Activated CD4-positive, alpha-beta T cell treated with anti-CD3 and anti-CD28 coated beads, Interleukin-10, Interleukin-2, amounts not matched to agents 100 ng/mL and 50 ng/mL, durations not matched to agents 16 hours and 8 hours (primary cell): ENCODE measurements at places on chromosomes 7 and 10.

DNA sequence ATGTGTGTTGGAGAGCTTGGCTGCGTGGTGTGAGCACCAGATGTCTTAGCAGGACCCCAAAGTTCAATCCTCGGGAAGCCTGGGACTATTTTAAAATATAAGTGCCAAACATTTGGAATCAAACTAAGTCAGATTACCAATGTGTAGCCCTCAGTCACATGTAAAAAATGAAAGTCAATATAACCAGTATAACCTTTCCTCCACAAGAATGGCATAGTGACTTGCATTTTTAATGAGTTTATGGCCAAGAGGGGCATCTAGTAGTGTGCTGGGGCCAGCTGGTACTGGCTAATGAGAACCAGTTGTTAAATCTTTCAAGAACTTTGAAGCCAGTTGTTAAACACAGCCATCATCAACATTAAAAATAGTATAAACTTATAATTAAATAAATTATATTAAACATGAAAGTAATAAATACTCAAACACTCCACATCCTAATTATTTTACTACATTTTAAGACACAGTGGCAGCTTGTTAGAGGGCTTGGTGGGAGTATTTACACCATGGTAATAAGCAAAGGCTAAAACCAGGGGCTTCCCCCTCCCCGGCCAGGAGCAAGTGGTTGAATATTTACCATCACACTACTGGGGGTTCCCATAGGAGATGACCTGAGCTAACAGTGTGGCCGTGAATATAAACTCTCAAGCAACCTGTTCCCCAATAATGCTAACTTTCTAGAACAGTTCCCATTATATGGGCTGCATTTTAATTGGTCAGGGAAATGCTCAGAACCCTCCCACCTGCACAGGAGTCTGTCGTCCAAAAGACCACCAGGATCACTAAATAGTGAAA, 7.9 kb upstream of the FAM170B start:
- DNase-seq: no peak

DNA sequence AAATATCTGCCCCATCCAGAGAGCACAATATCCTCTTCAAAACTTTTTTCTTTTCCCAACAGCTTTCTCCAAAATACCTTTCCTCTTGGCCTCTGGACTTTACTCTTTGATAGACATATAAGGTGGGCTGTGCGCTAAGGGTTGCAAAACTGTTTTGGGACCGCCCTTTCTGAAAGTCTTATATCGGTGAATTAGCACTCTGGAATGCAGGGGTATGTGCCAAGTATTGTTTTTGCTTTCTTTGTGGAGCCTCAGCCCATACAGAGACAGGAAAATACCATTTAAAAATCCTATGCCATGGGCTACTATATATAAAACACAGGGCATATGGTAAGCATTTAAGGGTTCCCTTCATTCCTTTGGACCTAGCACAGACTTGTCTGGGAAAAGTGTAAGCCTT, 37.7 kb downstream of the PPP1R17 start:
- no peak for DNase-seq

DNA sequence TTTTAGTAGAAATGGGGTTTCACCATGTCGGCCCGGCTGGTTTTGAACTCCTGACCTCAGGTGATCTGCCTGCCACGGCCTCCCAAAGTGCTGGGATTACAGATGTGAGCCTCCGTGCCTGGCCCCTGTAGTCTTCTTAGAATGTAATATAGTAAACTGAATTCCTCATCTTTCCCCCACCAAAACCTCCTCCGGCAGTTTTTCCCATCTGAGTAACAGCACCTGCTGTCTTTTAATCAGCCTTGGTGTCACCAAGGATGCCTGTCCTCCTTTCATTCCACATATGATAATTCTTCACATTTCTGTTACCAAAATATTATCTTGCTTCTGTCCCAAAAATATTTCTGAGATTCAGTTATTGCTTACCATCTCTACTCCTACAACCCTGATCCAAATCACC, 80.2 kb downstream of the ZEB1 start:
- DNase-seq: no peak

GRCh38 chr10:43273997-43274396, 7.1 kb upstream of the RASGEF1A start:
- DNase-seq: no peak

DNA sequence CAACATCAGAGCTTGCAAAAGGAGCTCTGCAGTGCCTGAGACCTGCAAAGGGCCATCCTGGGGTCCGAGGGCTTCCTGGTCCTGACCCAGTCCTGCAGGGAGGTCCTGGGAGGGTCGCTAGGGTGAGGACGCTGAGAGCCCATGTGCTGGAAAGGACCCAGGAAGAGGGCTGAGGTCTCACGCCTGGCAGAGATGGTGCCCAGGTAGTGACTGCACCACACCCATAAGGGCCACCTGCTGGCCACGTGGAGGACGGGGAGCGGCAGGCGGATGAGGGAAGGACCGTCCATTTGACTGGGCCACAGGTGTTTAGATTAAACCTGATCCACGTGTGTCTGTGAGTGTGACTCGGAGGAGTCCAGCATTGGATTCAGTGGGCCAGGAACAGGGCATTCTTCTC, 392.8 kb downstream of the DNAJB6 start:
- no peak for DNase-seq
